ENCODE measurements at places on chromosomes 12 and 14.

- DNase-seq, result no peak
- no peak overlapping the region for H3K27ac ChIP-seq
- H3K27me3 ChIP-seq, result no peaks in the 10 kb centered on the region
Measured at GRCh38 chr12:27680619-27681018, 15.6 kb upstream of the REP15 start.

- no peaks in the 10 kb centered on the region for H3K4me1 ChIP-seq
- H3K27ac ChIP-seq, result no peak overlapping the region
- no peaks in the 10 kb centered on the region for H3K36me3 ChIP-seq
- no peak overlapping the region for H3K4me3 ChIP-seq
- no peak for DNase-seq
Measured at GRCh38 chr12:111283966-111284365, 84.9 kb downstream of the PHETA1 start.

DNA sequence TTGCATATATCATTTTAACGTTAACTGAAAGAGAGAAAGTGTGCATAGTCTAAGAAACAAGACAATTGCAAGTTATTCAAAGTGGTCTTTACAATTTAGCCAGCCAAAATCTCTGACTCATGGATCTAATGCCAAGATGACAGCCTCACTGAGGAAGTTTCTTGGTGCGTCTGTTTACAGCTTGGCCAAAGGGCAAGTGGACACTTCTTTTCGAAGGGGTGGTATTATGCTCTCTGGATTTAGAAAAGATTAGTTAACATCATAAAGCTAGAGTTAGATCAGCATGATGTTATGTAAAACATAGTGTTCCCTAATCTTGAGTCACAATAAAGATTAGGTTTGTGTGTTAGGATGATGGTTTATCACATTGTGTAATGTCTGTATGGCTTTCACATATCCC is 51.5 kb upstream of the SLC2A13 start:
- no peak overlapping the region for H3K27ac ChIP-seq
- no peak for DNase-seq
- H3K27me3 ChIP-seq, result no peaks in the 10 kb centered on the region
- H3K4me3 ChIP-seq, result no peak overlapping the region

- no peak overlapping the region for H3K27ac ChIP-seq
- no peaks in the 10 kb centered on the region for H3K36me3 ChIP-seq
- H3K4me1 ChIP-seq, result no peaks in the 10 kb centered on the region
- no peak for DNase-seq
- no peaks in the 10 kb centered on the region for H3K27me3 ChIP-seq
- no peak overlapping the region for H3K4me3 ChIP-seq
Measured at GRCh38 chr12:51401900-51402299, 10.7 kb upstream of the GALNT6 start.

- no peaks in the 10 kb centered on the region for H3K27me3 ChIP-seq
- H3K36me3 ChIP-seq, result no peaks in the 10 kb centered on the region
- no peaks in the 10 kb centered on the region for H3K4me1 ChIP-seq
- H3K4me3 ChIP-seq, result no peak overlapping the region
- no peak for DNase-seq
- no peak overlapping the region for H3K27ac ChIP-seq
Measured at GRCh38 chr12:129357233-129357632, 504.0 kb downstream of the GLT1D1 start.

- no peaks in the 10 kb centered on the region for H3K27me3 ChIP-seq
- H3K36me3 ChIP-seq, result peaks cover 28% of the 10 kb centered on the region
- H3K4me3 ChIP-seq, result no peak overlapping the region
- H3K27ac ChIP-seq, result no peak overlapping the region
Measured at GRCh38 chr12:4303750-4304149, 17.3 kb upstream of the TIGAR start.

- no peaks in the 10 kb centered on the region for H3K36me3 ChIP-seq
- no peaks in the 10 kb centered on the region for H3K27me3 ChIP-seq
- peak overlapping the region; percentile 53 for H3K27ac ChIP-seq
- peaks cover 8% of the 10 kb centered on the region for H3K4me1 ChIP-seq
- peak; percentile 67 for DNase-seq
- H3K4me3 ChIP-seq, result no peak overlapping the region
Measured at GRCh38 chr12:96501133-96501761, 11.9 kb downstream of the CFAP54 start.

Measured in ascending aorta (tissue), 2 donors.